ENCODE measurements at places on chromosomes 1 and 21. TPM values are rescaled to one million over a fixed set of nuclear protein-coding genes. Genes with fewer than 3 reads are reported as not detected.

- DNase-seq: no peak
Observed at GRCh38 chr21:46641656-46642055, 6.2 kb downstream of the PRMT2 start.

DNA sequence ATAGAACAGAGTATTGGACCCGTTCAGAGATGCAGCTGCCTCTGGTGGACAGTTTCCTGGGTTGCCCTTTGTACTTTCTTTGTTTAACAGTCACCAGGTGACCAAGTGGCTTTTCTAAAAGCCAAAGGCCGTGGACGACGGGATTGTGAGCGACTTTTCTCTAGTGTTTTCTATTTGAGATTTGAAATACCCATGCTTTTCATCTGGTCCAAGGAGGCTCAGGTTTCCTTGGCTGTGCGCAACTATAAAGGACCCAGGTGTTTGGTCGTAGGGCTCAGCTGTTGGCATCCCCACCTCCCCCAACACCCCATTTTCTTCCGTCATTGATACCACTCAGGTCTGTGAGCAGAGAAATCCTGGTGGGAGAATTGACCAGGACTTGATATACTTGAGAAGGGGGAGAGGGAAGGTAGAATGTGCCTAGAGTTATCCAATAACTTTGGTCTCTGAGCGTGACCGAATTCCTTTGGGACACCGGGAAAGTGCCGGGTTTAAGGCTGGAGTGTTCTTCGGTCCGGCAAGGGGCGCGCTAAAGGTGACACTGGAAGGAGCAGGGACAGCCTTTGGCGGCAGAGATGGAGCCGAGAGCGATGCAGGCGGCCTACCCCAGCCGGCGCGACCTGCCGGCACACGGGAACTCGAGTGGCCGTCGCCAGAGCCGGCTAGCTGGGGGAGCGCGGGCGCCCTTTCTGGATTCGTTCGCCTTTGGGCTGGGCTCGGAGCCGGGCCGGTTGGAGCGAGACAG lies 83.4 kb upstream of the BMP8A start:
- DNase-seq: no peak

- DNase-seq: no peak
Observed at GRCh38 chr1:240171907-240172306, 80.2 kb downstream of the FMN2 start.

GRCh38 chr1:110672001-110672752 lies 2.6 kb downstream of the KCNA3 start:
- no peak for DNase-seq

DNA sequence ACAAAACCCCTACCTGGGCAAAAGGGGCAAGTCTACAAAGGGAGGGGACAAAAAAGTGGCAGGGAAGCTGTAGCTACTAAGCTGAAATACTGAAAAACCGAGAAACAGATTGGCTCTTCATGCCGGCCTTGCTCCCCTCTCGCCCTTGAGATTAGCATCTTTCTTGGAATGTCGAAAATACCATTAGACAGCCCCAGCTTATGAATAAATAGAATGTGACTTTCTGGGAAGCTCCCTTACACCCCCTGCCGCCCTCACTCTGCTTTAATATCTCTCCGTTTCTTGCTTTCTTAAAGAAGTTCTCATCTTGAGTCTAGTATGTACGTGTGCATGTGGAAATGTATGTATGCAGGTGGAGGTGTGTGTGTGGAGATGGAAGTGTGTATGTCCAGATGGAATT lies 14.1 kb downstream of the TRAF3IP3 start:
- no peak for DNase-seq

DNA sequence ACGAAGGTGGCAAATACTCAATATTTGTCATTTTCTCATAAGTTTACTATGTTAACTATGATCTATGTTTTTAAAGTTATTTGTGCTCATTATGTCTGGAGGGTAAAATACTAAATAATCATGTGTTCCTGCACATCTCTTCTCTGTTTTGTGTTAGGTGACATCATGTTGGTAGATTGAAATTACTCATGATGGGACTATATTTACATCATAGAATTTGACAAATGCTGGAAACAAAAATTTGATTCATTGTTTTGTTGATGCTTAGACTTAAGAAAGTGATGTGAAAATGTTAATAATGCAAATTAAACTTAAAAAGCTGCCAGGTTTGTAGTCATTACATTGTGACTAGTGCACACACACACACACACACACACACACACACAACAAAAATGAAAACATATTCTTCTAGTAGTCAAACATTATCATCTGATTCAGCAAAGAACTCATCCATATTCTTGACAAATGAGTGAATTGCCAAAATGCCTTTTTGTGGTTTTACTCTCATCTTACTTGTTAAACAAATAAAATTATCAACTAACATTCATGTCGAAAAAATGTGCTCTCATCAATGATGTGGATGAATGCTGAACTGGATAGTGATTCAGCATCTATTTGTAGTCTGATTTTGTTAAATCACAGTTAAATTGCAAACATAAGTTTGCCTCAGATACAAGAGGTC lies 870.7 kb downstream of the BRINP3 start:
- DNase-seq: no peak

DNA sequence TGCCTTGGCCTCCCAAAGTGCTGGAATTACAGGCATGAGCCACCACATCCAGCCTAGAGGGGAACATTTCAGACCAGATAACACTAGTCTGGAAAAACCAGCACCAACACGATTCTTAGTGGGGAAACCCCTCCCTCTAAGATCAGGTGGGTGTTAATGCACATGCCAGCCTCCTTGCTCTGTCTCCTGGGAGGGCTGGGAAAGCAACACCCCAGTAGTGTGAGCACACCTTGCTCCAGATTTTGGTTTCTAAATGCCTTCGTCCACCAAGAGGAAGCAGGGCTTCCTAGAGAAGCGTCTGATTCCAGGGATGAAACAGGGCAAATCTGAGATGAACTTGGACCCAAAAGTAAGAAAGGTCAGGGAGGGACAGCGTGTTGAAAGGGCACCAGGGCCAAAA lies 2.2 kb upstream of the KRTAP10-4 start:
- peak; percentile 17 for DNase-seq

- no peak for DNase-seq
Observed at GRCh38 chr1:238985312-238985711, 401.1 kb upstream of the CHRM3 start.

GRCh38 chr1:195236991-195237889 lies 1371.0 kb downstream of the KCNT2 start:
- DNase-seq: no peak

DNA sequence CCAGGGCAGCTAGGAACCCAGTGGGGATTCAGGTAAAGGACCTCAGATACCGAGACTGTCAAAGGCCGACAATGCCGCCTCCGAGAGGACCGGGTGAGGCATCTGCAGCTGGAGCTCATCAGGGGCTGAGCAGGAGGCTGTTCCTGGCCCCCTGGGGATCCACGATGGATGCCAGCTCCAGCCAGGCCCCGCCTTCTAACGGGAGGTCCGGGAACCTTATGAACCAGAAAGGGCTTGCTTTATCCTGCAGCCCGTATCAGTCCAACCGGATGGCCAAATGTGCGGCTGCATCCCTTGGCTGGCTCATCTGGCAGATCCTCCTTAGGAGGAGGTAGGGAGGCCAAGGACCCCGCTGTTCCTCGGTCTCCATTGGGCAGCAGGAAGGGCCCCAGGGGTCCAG lies 32.0 kb downstream of the SLC45A1 start:
- DNase-seq: no peak

- DNase-seq: no peak
Observed at GRCh38 chr1:20255666-20256065, 35.0 kb upstream of the VWA5B1 start.

DNA sequence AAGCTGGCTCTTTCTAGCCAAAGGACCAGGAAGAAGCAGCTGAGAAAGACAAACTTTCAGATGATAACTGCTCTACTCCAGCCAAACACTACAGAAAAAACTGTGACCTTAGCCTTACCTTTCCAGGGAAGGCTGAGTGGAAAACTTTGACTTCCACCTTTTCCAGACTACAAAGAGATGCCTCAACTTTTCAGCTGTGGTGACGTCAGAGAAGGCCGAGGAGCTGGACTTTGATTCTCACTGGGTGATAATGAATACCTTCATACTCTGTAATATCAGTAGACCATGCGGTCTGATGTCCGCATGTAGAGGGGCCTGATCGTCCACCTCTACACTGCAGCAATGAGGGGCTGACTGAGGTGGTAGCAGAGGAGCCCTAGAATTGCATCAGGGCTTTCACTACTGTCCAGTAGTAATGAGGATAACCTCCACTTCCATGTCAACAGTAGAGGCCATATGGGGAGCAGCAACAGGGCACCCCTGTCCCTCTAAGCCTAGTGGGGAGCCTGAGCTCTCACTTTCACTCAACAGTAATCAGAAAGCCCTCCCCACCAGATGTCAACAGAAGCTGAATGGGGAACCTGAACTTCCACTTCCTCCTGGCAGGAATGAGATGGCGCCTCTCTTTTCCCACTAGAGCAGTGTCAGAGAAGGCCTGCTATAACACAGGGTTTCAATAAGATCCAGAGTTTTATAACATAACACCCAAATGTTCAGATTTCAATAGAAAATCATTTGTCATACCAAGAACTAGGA lies 28.4 kb upstream of the PADI1 start:
- DNase-seq: no peak

DNA sequence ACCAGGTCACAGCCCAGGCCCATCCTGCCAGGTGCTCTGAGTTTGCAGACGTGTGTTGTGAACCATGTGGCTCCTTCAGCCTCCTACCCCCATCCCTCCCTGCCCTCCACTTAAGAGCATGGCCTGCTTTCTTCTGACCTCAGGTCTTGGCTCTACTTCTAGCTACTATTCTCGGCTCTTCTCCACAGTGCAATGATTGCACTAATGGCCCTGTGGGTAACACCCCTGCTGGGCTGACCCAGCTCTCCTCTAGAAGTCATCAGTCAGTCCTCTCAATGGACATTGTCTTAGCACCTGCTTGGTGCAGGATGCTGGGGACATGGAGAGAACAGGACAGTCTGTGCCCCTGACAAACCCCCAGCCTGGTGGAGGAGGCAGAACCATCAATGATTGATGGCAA lies 22.2 kb upstream of the IFFO2 start:
- no peak for DNase-seq

The PPFIA4 gene
- 1.3 TPM for total RNA-seq

The CFHR5 gene
- total RNA-seq: not detected

The VSIG8 gene
- total RNA-seq: not detected

The DNAJC28 gene
- 2.3 TPM for total RNA-seq

The ATAD3C gene
- total RNA-seq: 10.4 TPM

The HES3 gene
- not detected for total RNA-seq

The SIK1 gene
- total RNA-seq: 55.2 TPM

The NGF gene
- 1.0 TPM for total RNA-seq

The MMEL1 gene
- total RNA-seq: 3.2 TPM

The OR2L5 gene
- not detected for total RNA-seq

The CD34 gene
- total RNA-seq: 50.7 TPM

The C8B gene
- not detected for total RNA-seq

The YBX1 gene
- total RNA-seq: 478 TPM
